ENCODE measurements at places on chromosomes 6 and 20. TPM values are rescaled to one million over a fixed set of nuclear protein-coding genes. Genes with fewer than 3 reads are reported as not detected.

The NFKBIL1 gene
- 28.2 TPM for total RNA-seq

The COL9A1 gene
- not detected for total RNA-seq

The DDX43 gene
- 0.15 TPM for total RNA-seq

The CFAP206 gene
- 0.23 TPM for total RNA-seq

The HFE gene
- total RNA-seq, result 7.1 TPM

The LY86 gene
- not detected for total RNA-seq

The TRIM31 gene
- not detected for total RNA-seq

The OOEP gene
- not detected for total RNA-seq

The ARMH2 gene
- not detected for total RNA-seq

The C6orf163 gene
- 0.83 TPM for total RNA-seq

The SLC32A1 gene
- total RNA-seq, result not detected

The RNF182 gene
- total RNA-seq, result not detected

The DHX35 gene
- 5.9 TPM for total RNA-seq

The NFATC2 gene
- 0.60 TPM for total RNA-seq

The THBS2 gene
- total RNA-seq, result 3,001 TPM

The PDE7B gene
- 5.5 TPM for total RNA-seq

The REV3L gene
- total RNA-seq, result 59.0 TPM

The SLC44A4 gene
- total RNA-seq, result not detected

The VGLL2 gene
- not detected for total RNA-seq

The LHFPL5 gene
- not detected for total RNA-seq

The BTBD3 gene
- total RNA-seq, result 9.1 TPM

The CLDN20 gene
- not detected for total RNA-seq

The EYA2 gene
- total RNA-seq, result 0.70 TPM

The GPLD1 gene
- 0.53 TPM for total RNA-seq

The ADGRF5 gene
- total RNA-seq, result 0.23 TPM

The OSBPL2 gene
- total RNA-seq, result 38.6 TPM

The JPH2 gene
- 1.1 TPM for total RNA-seq

The FAM217A gene
- total RNA-seq, result not detected

The PHACTR3 gene
- total RNA-seq, result not detected
